ENCODE measurements at places on chromosomes 5 and 9.

DNA sequence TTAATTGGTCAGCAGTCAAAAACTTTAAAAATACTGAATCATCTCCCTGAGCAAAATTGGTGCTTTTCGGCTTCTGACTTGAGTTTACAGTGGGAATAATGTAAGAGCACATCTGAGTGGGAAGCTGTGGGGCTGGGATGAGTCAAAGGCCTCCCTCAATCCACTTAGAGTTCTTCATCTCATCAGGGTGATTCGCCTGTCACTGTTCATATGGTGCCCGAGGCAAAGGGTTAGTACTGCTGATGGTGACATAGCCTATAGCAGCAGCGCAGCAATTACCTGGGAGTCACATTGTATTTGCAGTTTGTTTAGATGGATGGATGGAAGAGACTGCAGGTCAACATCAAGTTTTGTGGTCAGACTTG lies 113.8 kb upstream of the ZNF608 start:
- DNase-seq: no peak

DNA sequence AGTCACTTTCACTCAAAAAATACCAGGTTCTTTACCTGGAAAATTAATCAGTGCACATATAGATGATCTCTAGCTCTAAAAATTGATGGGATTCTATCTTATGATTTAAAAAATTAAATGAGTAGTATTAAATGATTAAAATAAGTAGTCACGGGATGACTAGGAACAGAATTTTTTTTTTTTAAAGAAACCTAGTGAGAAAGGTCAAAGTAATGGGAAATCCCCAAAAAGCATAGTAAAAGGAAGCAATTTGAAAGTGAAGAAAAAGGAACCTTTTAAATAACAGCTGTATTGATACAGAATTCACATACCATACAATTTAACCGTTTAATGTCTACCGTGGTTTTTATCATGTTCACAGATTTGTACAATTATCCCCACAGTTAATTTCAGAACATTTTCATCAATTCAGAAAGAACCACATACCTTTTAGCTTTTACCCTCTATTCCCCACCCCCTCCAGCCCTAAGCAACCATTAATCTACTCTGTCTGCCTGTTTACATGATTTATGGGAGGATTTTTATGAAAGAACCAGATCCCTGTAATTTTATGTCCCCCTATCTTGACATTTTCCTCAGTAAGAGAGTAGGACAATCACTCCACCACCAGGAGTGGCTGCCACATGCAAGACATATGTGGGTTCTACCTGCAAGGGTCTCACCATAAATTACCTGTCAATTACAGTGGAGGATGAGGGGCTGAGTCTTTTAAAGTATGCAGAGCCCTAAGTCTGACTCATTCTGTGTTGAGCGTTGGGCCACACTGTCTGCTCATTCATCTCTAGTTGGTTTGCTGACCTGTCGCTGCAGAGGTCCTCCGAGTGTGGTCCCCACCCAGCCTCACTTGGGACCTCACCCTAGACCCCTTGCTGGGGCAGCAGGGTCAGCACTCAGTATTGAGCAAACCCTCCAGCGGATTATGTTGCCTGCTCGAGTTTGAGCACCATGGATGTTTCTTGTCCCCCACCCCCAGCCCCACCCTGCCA lies 16.0 kb downstream of the ANKRD33B start:
- DNase-seq: no peak

GRCh38 chr9:105218673-105219072 lies 25.8 kb upstream of the SLC44A1 start:
- DNase-seq: no peak

- DNase-seq: no peak
Measured at GRCh38 chr9:136100700-136101614, 5.9 kb upstream of the NACC2 start.

- no peak for DNase-seq
Measured at GRCh38 chr5:61002611-61003355, 57.8 kb downstream of the NDUFAF2 start.

GRCh38 chr9:88954066-88954465 lies 37.2 kb upstream of the S1PR3 start:
- no peak for DNase-seq

DNA sequence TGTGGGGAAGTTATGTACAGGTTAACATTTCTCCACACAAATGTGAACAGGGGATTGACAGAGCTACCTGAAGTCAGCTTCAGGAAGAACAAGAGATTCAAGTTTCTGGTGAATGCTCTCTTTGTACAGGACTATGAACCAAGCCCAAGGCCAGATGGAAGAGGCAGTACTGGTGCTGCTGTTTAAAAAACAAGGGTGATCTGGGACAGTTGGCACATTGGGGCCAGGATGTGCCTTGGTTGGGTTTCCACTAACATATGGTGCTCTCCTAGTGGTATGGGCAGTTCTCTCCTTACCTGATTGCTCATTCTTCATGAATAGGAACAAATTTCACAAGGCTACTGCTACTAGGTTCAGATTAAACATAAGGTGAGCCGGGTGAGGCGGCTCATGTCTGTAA lies 40.0 kb downstream of the MTMR12 start:
- DNase-seq: no peak

GRCh38 chr5:73201547-73202513 lies 28.8 kb downstream of the TMEM174 start:
- peak; percentile 71 for DNase-seq

All from HCEC 1CT (cell line).